ENCODE measurements at places on chromosomes 7 and 10.

- no peak for DNase-seq
Measured at GRCh38 chr10:29947701-29948060, 111.7 kb downstream of the JCAD start.

DNA sequence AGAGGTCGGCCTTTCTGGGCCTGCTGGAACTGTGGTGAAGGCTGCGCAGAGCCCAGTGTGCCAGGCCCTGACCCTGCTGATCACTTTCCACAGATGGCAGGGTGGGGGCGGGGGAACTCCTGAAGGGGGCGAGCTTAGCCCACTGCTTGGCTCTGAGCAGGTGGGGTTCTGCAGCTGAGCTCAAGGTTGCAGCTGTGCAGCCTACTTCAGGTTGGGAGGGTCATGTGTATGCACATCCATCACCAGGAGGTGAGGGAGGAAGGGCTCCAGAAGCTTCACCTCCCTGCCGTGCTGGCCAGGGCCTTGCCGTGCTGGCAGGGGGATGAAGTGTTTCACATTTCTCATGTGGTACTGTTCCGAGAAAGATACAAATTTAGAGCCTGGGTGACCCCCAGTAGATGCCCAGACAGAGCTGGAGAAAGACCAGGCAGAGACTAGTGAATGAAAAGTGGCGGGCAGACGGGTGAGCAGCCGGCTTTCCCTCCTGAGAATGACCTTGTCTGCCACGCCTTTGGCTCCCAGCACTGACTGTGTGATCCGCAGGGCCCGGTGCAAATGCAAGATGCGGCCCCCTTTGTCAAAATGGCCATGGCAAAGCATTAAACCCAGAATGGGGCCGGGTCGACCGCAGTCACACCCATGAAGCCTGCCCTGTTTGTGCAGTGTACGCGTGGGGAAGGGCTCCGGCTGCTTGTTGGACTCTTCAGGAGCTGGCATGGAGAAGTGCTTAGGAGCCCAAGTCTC, 25.2 kb downstream of the FAM241B start:
- DNase-seq: no peak

- DNase-seq: peak; percentile 90
Measured at GRCh38 chr7:101138213-101138870, 11.4 kb downstream of the SERPINE1 start.

DNA sequence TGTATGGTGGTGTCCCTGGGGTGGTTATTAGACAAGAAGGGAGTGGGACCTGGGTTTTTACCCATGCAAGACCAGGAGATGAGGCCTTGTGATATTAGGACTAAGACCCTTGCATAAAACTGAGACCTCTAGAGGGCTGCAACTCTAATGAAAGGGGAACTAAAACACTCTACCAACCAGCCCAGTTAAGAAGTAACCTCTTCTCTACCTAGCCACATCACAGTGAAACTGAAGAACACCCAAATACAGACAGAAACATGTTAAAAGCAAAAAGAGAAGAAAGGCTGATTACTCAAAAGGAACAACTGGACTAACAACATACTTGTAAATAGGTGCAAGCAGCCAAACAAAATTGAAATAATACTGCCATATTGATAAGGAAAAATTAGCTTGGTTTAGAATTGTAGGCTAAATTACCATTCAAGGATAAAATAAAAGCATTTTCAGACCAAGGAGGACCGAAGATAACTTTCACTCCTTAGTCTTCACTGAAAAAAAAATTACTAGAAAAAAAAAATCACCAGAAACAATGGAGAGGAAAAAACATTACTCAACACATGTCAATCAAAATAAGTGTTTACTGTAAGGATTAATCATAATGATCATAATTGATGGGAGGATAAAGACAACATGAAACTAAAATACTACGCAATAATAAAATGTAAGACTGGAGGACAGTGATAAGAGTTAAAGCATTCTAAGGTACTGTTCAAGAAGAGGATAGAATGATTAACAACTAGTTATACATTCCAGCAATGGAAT, 27.6 kb downstream of the ERLIN1 start:
- DNase-seq: no peak

DNA sequence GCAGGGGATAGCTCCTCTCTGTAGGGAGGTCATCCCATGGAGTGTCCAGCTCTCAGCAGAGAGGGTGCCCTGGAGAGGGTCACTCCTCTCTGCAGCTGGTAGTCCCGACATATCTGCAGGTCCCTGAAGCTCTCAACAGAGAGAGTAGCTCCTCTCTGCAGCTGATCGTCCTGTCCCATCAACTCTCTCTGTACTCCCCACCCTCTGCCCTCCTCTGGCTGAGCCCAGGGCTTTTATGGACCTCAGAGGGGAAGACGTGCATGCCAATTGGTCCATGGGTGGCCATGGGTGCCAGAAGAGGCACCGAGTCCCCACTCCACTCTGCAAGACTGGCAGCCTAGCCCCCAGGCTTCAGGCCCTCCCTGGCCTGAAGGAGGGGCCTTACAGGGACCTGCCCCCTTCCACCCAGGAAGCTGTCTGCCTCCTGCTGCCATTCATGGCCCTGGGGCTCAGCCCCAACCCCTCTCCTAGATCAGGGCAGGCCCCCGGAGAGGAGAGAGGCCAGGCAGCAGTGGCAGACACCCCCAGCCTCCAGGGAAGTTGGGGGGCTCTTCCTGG, 9.0 kb upstream of the BLVRA start:
- no peak for DNase-seq

GRCh38 chr10:59093461-59093860, 83.0 kb upstream of the PHYHIPL start:
- no peak for DNase-seq

DNA sequence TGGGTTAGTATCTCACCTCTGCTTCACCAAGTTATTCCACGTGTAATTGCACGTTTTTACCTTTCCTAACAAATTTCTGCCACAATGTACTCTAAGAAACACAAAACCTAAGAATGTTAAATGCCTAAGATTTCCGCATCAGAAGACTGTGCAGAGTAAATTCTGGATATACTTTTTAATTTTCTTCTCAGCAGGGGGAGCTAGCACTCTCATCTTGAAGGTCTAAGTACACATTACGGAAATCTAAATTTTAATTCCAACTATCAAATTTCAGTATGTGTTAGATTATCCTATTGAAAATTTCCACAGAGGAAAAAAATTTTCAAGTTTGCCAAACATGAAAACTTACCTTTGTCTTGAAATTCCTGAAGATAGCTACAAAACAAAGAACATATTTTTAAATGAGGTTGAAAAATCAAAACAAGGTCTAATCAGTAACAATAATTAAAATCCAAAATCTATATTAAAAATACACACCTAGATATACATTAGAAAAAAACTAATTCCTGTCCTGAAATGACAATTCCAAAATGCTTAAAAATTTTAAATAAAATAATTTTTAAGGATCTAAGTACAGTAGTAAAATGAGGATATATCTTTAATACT, 10.5 kb downstream of the SKAP2 start:
- DNase-seq: peak; percentile 63

GRCh38 chr10:37289833-37290464, 164.6 kb downstream of the ANKRD30A start:
- no peak for DNase-seq

- DNase-seq: no peak
Measured at GRCh38 chr10:71395621-71396020, 1.1 kb upstream of the CDH23 start.

GRCh38 chr7:4824120-4824775, 37.6 kb downstream of the PAPOLB start:
- no peak for DNase-seq

DNA sequence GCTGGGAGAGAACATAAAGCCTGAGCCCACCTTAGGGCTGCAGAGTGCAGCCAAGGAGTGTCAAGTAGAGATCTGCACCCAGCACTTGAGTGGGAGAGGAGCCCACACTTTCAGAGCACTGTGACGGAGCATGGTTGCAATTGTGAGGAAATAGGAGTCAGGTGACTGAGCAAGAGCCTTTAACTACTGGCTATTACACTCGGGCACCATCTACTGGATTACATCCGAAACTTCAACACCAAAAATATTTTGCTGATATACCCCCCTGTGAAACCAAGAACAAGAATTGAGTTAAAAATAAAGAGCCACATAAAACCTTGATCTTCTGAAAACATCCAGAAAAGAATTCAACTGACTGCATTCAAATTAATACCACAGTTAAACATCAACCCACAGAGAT, 657.9 kb downstream of the NXPH1 start:
- DNase-seq: peak; percentile 34

DNA sequence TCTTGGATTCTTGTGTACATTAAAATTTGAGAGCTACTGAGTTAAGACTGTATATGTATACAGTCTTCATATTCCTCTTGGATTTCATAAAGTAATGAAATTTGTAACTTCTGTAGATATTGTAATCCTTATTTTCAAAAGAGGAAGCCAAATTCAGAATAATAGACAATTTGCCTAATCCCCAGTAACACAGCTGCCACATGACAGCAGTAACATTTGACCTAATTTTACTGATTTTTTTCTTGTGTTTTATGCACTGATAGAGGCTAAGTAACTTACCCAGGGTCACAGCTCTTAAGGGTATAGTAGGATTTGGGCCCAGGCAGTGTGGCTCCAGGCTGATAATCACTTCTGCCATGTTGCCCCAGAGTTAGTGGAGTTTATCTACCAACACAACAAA, 40.4 kb upstream of the IL6 start:
- no peak for DNase-seq

- no peak for DNase-seq
Measured at GRCh38 chr10:79442171-79443040, 3.0 kb downstream of the ZCCHC24 start.

DNA sequence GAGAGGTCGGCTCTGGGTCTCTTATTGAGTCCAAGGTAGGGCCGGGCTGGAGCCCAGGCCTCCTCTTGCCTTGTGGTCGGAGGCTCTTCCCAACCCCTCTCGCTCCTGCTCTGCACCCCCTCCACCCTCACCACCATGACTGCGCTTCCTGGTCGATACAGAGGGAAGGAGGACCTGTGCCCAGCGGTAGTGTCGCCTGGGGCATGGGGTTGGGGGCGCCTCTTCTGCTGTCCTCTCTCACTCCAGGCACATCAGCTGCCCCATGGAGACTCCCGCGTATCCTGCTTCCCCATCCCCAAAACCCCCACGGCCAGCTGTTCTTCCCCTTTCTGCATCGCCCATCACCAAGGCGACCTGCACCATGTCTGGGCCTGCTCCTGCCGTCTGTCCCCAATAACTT, 44.4 kb downstream of the TMEM270 start:
- DNase-seq: peak; percentile 43

- DNase-seq: peak; percentile 72
Measured at GRCh38 chr7:5526100-5526905, 102.7 kb upstream of the TNRC18 start.

- DNase-seq: peak; percentile 75
Measured at GRCh38 chr7:37310327-37311080, 138.2 kb downstream of the ELMO1 start.

GRCh38 chr10:88457660-88458059, 125.5 kb downstream of the RNLS start:
- no peak for DNase-seq

DNA sequence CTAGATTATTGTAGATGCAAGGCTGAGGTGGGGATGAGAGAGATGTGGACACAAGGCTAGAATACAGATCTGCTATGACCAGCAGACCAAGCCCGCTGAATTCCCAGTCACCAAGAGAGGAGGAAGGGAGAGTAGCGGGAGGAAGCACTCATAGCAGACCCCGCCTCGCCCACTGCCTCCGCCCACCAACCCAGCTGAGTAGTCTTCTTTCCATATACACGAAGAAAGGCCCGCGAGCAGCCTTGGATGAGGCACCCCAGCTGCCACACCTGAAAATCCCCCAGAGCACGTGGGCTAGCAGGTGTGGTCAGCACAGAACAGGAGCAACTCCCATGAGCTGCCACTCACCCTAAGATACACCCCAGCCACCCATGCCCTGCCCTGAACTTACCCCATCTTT, 7.9 kb upstream of the H2BK1 start:
- no peak for DNase-seq

DNA sequence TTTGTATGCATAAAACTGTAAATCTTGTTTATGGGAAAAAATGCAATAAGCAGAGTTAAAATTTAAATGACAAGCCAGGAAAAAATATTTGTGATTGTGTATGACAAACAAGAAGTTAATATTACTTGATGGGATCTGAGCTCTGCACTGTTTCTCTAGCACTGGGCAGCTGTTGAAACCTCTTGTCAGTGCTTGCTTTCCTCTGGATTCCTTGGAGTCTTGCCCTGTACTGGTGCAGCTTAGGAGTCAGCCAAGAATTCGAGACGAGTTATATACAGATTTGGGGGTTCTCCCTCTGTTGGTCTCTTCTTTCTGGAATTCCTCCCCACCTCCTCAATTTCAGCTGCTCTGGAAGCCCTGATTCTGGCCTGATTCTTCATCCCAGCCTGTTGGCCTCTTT, 24.3 kb upstream of the OPN4 start:
- DNase-seq: no peak

GRCh38 chr10:70587045-70587658, 15.4 kb downstream of the PRF1 start:
- DNase-seq: no peak

GRCh38 chr7:126535176-126535575, 717.6 kb downstream of the GRM8 start:
- no peak for DNase-seq

GRCh38 chr7:121451367-121452094, 55.4 kb upstream of the FAM3C start:
- DNase-seq: no peak

- no peak for DNase-seq
Measured at GRCh38 chr7:43302211-43302711, 189.8 kb downstream of the HECW1 start.

- DNase-seq: peak; percentile 44
Measured at GRCh38 chr7:25860275-25861163, 291.5 kb upstream of the NFE2L3 start.

DNA sequence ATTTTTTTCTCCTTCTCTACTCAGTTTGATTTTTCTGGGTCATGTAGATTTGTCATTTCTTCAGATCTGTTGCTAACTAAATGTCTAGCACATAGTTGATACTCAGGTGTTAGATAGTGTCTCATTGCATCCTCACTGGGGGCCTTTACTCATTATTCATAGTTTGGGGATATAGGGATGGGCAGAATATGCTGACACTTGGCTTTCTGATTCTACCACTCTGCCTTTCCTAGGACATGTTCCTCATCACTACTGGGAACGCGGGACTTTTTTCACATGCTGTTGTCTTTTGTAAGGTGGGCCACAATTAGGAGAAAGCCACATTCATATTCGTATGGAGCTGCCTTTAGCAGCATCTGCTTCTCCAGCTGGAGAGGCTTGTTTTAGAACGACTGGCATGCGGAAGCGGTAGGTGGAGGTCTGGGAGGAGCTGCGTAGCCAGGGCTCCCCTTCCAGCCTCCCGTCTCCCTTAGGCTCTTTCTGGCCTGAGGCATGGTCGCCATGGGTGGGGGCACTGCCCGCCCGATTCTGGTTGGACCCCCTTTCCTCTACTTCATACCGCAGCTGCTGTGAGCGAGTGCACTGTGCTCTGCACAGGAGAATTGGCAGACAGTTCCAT, 78.8 kb downstream of the SND1 start:
- DNase-seq: no peak

DNA sequence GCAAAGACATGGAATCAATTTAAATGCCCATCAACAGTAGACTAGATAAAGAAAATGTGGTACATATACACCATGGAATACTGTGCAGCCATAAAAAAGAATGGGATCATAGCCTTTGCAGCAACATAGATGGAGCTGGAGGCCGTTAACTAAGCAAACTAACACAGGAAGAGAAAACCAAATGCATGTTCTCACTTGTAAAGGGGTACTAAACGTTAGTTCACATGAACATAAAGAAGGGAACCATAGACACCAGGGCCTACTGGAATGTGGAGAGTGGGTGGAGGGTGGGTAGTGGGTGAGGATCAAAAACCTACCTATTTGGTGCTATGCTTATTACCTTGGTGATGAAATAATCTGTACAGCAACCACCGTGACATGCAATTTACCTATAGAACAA, 78.4 kb upstream of the GSDME start:
- DNase-seq: no peak

All from KBM-7 (cell line).